ENCODE measurements at places on chromosomes 2 and 18. TPM values are rescaled to one million over a fixed set of nuclear protein-coding genes. Genes with fewer than 3 reads are reported as not detected.
A peak's percentile ranks its signal among the peaks of the same experiment; 100 is the strongest.

DNA sequence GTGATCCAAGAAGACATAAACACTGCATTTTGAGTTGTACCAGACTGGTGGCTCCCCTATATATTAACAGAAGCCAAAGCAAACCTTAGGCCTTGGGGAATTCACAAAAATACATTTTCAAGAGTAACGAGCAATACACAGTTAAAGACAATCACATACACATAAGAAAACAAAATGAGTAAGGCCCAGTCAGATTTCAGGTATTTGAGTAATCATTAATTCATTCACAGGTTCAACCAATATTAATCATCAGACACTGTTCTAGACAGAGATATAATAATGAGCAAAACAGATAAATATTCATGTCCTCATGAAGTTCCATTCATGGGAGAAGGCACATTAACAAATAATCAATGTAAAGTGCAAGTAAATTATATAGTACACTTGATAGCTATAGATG, 9.6 kb downstream of the STPG4 start:
- DNase-seq = no peak

DNA sequence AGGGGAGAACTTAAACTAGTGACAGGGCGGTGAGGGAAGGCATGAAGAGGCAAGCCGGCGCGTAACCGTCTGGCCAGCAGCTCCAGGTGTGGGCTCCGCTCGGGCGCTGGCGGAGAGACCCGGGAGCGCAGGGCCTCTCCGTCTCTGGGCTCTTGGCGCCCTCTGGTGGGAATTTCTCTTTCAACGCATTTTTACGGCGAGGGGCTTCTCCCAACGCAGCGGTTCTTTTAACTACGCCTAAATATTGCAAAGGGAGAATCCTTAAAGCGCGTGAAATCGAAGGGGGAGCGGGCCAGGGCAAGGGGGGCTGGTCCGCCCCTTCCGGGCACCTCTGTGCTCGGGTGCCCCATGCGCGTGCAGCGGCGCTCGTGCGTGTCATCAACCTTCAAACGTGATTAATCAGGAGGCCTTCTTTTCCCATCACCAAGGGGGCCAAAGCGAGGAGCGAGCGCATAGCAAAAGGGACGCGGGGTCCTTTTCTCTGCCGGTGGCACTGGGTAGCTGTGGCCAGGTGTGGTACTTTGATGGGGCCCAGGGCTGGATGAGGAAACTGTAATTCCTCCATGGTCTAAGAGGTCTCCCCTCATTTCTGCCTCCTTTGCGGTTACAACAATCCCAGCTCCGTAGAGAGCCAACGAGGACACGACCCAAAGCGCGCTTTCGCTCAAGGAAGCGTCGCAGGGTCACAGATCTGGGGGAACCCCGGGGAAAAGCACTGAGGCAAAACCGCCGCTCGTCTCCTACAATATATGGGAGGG, 762 bp upstream of the GAD1 start:
- DNase-seq = peak; percentile 78

- DNase-seq = no peak
Measured at GRCh38 chr2:40144022-40144421, 307.9 kb downstream of the SLC8A1 start.

The POTEC gene
- not detected for total RNA-seq

The CMPK2 gene
- 6.6 TPM for total RNA-seq

GRCh38 chr18:56390626-56391025, 247.8 kb downstream of the TXNL1 start:
- no peak for DNase-seq

GRCh38 chr18:12417687-12418086, 10.0 kb downstream of the PRELID3A start:
- DNase-seq = no peak

The SNED1 gene
- total RNA-seq = 3.8 TPM

- DNase-seq = no peak
Measured at GRCh38 chr2:25079050-25079635, 37.3 kb downstream of the EFR3B start.

The IL1RL2 gene
- total RNA-seq = 1.7 TPM

- no peak for DNase-seq
Measured at GRCh38 chr2:196677404-196677803, 37.9 kb downstream of the CCDC150 start.

DNA sequence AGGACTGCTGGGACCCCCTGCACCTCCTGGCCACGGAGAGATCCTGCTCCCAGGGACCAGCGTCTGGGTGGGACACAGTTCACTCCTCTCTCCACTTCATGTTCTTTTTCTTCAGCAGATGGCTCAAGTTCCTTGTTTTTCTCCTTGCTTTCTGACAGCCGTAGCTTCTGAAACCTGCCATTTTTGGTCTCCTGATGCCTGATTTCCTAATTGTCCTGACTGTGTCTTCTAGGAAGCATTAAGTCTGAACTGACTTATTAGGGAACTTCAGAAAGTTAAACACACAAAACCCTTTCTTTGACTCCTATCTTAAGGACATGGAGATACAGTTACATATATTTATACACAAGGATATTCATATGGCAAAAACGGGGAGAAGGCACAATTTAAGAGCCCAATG, 22.7 kb downstream of the CNNM4 start:
- DNase-seq = no peak

The MDH1B gene
- total RNA-seq = 0.74 TPM

- DNase-seq = no peak
Measured at GRCh38 chr2:127644066-127645025, 1.6 kb upstream of the GPR17 start.

DNA sequence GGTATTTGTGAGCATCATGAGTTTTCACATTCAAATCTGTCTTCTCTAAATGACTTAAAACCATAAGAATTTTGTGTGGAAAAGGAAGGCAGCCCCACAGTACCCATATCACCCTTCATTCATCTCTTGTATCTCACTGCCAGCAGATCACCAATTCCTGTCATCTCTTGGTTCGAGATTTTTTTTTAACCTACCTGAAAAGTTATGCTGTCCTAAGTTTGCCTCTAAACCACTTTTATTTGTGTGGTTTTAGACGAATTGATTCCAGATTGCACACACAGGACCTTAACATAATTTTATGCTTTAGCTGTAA, 32.0 kb downstream of the ABCG5 start:
- DNase-seq = no peak

DNA sequence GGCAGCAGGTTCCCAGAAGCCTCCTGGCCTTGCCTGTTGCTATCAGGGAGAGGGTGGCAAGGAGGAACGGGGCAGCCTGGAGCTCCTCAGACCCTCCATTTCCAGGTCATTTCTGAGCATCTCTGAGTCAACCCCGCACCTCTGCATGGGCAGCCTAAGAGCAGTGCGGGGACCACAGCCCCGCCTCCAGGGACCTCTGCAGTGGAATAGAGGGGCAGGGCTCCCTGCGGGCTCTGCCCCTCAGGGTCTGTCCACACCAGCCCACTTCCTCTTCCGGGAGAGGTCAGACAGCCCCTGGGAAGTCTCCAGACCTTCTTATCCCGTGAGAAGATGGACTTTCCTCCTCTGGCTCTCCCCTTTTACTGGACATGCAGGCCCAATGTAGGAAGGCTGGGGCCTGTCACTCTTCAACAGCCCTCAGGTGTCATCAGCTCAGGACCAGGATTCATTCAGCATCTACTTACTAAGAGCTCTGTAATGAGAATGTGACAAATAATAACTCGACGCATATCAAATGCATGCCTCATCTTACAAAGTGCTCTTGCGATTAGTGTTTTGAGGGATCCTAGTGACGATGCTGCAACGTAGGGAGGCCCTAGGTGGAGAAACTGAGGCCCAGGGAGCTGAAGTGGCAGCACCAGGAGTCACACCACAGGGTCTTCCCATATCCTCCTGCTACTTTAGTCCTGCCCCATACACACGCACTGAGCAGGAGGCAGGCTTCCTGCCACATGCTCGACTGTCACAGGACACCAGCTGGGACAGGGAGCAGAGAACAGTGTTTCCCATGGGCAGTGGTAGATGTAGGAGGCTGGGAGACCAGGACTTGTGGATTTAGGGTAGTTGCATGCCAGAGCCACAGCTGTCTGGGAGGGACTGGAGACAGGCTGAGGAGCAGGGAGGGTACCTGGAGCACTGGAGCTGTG, 28.0 kb downstream of the SH2D6 start:
- DNase-seq = no peak

- no peak for DNase-seq
Measured at GRCh38 chr2:137776697-137777096, 187.6 kb upstream of the HNMT start.

- DNase-seq = peak; percentile 65
Measured at GRCh38 chr18:46073474-46074331, 1.6 kb upstream of the PSTPIP2 start.

- no peak for DNase-seq
Measured at GRCh38 chr2:186345745-186346144, 140.3 kb upstream of the ZC3H15 start.

DNA sequence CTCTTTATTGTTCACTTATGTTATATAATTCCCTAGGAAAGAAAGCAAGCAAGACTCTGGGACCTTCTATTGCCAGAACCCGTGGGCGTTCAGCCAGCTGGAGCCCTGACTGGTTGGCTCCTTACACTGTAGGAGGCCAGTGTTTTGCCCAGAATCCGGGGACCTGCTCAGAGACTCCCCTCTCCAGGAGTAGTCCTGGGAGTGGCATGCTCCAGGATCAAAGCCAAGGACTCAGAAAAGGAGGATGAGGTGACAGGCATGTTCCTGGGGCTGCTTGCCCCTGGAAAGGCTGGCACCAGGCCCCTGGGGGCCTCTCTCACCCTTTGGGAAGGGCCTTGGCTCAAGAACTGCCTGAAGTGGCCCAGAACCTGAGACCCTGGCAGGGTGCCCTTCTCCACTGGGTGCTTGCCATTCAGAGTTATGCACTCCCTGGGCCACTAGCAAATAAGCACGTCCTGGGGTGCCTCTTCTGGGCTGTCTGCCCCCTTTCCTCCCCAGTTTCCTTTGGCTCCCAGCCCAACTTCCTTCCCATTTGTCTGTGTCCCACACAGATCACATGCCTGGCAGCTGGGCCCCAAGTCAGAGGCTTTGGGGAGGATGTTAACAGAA, 19.6 kb upstream of the KIF3C start:
- DNase-seq = no peak

- DNase-seq = no peak
Measured at GRCh38 chr2:2332381-2332780, 1.3 kb upstream of the MYT1L start.

All from activated CD4-positive, alpha-beta memory T cell treated with anti-CD3 and anti-CD28 coated beads for 36 hours (primary cell).